ENCODE measurements at places on chromosomes 3 and 15. TPM values are rescaled to one million over a fixed set of nuclear protein-coding genes. Genes with fewer than 3 reads are reported as not detected.

DNA sequence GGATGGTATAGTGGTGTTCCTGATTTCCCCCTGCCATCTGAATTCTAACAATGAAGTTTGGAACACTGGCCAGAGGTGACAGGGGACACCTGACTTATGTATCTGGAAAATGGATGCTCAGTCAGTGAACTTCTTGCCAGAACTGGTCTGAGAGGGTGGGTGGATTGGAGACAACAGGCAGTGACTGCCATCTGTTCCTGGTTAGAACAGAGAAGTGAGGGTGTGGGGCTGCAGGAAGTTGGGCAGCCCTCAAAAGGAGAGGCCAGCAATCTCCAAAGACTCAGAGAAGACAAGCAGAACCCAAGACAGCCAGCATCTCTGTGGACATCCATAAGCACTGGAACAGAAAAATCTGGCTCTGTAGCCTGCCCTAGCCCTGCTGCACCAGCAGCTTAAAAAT lies 50.5 kb downstream of the ANP32A start:
- no peak for DNase-seq

Gene WDR93
- not detected for total RNA-seq

DNA sequence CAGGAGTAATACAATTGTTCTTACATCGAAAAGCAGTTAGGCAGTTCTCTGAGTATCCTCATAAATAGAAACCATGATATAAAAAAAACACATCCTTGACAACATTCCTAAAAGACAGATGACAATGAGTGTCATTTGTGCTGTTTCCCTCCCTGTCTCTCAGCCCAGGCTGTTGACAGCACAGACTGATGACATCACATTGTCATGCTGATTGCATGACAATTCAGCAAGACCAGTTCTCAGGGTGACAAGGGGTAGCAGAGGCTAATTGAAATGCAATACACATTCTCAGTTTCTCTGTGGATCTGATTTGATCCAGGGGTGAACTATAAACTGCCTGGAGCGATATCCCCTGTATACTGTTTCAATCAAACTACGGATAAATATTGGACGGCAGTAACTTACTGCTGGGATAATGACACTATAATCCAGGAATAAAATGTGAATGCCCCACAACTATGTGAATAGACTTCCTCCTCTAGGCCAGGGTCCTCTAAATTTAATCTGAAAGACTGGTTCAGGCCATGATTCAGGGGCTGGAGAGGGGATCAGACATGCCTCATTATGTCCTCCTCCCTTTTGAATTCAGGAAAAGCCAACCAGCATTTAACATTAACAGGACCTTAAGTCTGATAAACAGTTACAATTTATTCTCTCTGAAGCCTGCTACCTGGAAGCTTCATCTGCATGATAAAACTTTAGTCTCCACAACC lies 16.7 kb upstream of the EIF1B start:
- DNase-seq = no peak

DNA sequence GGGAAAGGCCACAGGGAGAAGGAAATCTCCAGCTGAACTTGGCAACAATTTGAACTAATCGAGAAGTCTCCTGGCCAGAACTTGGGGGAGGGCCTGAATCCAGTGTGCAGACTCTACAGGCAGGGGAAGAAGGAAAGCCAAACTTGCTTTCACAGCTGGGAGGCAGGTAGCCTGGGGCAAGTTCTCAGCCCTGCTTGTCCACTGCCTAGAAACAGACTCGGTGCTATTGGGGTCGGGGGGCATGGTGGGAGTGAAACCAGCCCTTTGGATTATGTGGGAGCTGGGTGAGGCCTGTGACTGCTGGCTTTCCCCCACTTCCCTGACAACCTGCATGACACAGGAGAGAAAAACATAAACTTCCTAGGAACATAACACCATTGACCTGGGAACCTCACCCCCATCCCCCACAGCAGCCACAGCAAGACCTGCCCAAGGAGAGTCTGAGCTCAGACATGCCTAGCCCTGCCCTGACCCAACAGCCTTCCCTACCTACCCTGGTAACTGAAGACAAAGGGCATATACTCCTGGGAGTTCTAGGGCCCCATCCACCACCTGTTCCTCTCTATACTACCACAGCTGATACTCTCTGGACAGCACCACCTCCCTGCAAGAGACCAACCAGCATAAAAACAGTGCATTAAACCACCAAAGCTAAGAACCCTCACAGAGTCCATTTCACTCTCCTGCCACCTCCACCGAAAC lies 103.7 kb upstream of the MNS1 start:
- DNase-seq = no peak

- DNase-seq = no peak
Measured at GRCh38 chr3:43364926-43365325, 78.6 kb downstream of the SNRK start.

DNA sequence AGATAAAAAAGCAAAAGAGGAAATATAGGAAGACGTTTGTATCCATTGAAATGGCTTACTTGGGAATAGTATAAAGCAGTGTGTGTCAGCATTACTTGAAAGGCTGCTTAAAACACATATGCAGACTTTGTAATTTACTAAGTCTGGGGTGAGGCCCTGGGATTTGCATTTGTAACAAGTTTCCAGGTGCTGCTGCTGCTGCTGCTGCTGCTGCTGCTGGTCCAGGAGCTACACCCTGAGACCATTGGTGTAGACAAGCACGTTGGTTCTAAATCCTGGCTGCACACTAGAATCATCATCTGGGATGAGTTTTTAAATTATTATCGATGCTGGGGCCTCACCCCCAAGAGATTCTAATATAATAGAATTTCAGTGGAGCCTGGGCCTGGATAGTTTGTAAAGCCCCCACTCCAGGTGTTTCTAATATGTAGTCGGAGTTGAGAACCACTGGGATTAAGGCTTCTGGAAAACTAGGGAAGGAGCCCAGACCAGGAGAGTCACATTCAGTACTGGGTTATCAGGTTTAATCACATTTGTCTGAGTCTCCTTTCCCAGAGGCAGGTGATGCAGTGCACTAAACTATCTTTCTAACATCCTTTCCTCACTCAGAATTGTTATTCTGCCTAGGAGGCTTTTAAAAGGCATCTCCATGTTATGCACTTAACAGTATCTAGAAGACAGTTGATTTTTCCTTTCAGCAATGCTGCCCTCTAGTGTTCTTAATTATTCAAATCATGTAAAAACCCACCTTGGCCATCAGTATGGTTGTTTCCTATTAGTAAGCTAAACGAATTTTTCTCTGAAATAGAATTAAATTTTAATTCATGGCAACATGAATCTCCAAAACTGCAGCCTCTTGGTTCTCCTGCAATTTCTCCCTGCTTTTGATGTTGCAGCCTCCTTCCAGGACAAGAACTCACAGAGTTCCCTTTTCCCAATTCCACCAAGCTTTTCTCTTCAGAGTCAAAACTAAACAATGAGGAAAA lies 45.4 kb downstream of the SSR3 start:
- no peak for DNase-seq

DNA sequence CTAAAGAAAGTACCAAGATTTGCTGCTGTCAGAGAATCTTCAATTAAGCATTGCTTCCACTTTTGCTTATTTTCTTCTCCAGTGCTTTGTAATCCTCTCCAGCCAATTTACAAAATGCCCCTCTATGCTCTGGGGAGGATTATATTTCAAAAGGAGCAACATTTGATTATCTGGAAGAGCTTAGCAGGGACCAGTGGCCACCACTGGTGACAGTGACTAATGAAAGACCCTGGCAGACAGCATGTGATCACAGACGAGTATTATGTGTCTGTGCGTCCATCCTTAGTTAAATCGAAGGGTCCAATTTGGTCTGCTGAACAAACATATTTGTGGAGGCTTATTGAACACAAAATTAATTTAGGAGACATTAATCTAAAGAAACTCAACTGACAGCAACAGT lies 152.6 kb downstream of the ZNF621 start:
- no peak for DNase-seq

Gene KLHL6
- total RNA-seq = not detected

DNA sequence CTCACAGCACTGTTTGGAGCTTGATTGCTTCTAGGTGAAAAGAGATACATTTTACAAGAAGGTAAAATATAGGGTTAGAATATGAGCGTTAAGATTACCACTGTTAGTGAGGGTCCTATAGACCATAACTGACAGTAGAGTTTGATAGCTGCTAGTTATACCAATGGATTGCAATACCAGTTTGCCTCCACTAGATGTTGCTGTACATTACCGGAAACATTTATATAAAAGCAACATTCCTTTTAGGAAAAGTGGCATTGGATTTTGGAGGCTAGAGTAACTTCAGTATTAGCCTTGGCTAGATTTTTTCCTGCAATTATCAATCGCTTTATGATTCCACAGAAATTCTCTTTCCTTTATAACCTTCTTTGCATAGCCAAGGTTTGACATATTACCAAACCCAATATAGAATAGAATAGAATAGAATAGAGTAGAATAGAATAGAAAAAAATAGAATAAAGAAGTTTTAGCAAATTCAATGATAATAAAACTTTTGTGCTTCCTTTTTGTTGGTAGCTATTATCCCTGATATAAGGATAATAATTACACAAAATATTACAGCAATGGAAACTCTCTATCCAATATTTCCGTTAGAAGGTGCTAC lies 1093.6 kb upstream of the ALCAM start:
- no peak for DNase-seq

DNA sequence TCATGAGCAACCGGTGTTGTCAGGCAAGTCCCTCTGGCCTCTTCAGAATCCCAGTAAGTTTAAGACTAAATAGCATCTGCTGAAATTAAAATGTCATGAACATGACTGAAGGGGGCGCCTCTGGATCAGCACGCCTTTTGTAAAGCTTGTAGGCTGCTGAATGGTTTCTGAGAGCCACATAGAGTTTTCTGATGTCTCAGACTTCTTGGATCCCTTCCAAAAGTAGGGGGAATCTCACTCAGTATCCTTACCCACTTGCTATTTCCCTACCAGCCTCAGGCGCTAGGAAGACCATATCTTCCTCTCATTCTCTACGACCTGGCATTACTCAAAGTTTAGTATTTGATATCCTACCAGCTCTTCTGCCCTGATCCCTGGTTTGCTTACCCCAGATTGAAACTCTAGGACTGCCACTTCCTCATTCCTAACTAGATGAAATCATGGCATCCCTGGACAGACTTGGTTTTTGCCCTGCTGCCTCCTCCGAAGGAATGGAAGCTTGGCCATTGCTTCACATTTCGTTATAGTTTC lies 62.7 kb upstream of the CD47 start:
- no peak for DNase-seq

DNA sequence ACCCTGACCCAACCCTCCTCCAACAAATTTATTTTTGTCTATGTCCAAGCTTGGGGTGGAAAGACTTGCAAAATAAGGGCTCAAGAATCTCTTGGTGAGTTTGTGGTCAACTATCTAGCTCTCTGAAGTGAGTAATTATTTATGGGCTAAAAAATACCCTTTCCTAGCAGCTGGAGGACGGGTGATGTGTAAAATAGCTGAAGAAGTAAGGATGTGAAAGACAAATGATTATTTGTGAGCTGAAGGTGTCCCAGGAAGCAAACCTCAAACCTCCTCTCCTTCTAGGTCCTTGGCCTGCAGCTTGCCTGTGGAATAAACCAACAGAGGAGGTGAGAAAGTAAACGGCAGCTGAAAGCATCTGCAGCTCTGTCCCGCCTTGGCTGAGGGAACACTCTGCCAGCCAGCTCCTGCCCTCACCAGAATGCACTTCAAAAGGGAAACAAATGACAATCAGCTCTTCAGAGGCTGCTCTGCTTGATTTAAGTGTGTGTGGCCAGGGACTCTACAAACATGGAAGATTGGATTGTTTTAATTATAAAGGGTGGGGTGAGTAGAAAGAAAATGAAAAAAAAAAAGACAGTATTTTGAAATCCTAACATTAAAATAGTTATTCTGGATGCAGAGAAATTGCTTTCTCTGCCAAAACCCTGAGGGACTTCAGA lies 60.3 kb downstream of the TM4SF4 start:
- DNase-seq = no peak

GRCh38 chr3:175777965-175778364 lies 918.8 kb downstream of the NAALADL2 start:
- DNase-seq = no peak

DNA sequence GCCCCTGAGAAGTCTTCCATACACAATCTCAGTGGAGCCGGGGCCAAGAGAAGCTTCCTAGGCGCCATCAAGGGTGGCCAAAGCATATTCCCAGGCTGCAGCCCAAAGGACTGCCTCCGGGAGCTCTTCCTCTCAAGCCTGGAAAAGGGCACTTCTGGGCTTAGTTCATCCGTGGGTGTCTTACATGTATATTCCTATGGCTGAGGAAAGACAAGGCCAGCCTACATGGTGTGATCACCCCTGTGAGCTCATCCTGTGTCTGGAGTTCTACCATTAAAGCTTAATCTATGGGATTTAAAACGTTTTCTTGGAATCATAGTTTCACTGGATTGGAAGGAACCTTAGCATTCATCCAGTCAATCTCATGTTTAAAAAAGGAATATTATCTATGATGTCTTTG lies 21.9 kb upstream of the TIMP4 start:
- no peak for DNase-seq

DNA sequence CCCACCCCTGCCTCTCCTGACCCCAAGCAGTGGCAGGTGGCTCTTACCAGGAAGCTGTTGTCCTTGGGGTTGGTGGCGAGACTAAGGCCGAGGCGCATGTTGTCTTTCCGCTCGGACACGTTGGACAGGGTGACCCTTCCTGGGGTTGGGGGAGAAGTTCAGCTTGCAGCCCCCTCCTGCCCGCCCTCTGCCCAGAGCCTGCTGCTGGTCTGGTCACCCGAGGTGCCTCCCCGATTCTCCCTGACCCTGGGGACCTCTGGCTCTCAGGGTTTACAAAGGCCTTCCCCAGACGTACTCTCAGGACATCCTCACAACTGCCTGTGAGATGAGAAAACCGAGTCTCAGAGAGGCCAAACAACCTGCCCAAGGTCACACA lies 67.3 kb downstream of the ITGA11 start:
- DNase-seq = no peak

Gene GOLGA8Q
- 3.2 TPM for total RNA-seq

Gene GOLGA8N
- total RNA-seq = 17.8 TPM

Gene MOBP
- total RNA-seq = not detected

- no peak for DNase-seq
Measured at GRCh38 chr3:140573011-140573410, 104.9 kb upstream of the TRIM42 start.

DNA sequence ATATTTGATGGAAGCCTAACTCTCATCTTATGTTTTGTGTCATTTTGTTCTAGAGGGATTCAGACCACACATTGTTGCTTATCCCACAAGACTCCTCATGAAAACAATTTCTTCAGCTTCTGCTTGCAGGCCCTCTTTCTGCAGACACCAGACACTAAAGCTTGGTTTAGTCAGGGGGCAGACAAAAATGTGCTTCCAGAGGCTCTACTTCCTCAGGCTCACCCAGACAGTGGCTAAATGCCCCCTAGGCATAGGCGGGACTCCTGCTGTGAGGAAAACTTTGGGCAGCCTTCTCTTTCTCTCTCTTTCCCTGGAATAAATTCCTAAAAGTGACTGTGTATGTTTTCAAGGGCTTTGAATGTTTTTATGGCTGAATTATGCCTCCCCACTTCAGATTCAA lies 435.4 kb upstream of the ATP11B start:
- DNase-seq = peak; percentile 30

Gene CGNL1
- total RNA-seq = 7.1 TPM

GRCh38 chr3:136545664-136546268 lies 206.4 kb downstream of the STAG1 start:
- no peak for DNase-seq

Gene CEMIP
- 146 TPM for total RNA-seq

Gene MAP4
- 401 TPM for total RNA-seq

Gene STRC
- 0.87 TPM for total RNA-seq

Data from chondrocyte (in vitro differentiated cells).